ENCODE measurements at places on chromosomes 2 and 18.

DNA sequence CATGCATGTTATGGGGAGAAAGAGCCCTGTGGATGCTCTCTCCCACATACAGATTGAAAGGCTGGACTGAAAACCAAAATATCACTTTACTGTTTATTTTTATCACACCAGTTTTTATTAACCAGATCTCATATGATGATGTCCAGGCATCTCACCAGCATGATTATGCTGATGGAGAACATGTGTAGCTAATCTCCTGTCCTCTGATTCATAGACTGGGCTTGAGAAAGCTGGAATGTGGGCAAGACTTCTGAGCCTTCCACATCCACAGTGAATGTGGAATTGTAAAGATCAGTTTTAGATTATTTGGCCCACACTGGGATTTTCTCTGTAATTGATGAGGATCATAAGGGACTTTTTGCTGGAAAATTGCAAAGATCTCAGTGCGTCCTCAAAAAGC, 137.9 kb downstream of the ICOS start:
- no peak for DNase-seq

DNA sequence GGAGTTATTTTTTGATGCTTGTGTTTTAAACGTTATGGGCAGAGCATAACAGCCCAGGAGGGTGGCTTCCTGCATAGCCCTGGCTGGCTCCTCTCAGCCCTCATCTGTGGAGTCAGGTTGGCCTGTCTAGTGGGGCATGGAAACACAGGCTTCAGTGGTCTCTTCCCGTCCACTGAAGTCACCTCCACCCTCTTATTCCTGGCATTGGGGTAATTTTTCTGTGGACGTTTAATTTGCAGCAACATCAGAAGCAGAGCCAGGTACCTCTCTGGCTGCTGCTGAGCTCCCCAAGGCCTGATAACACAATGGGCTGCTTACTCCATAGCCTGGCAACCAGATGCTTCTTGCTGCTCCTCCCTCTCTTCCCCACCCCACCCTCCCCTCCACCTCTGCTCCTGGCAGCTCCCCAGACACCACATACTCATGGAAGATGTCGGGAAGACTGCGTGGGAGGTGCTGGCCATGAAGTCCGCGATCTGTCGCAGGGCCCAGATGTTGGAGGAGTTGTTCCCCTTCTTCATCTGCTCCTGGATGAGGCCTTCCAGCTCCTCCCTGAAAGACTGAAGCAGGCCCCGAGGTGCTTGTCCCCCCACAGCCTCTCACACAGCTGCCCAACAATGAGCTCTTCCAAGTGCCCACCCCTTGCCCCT, 64.0 kb downstream of the ADD2 start:
- DNase-seq = no peak

DNA sequence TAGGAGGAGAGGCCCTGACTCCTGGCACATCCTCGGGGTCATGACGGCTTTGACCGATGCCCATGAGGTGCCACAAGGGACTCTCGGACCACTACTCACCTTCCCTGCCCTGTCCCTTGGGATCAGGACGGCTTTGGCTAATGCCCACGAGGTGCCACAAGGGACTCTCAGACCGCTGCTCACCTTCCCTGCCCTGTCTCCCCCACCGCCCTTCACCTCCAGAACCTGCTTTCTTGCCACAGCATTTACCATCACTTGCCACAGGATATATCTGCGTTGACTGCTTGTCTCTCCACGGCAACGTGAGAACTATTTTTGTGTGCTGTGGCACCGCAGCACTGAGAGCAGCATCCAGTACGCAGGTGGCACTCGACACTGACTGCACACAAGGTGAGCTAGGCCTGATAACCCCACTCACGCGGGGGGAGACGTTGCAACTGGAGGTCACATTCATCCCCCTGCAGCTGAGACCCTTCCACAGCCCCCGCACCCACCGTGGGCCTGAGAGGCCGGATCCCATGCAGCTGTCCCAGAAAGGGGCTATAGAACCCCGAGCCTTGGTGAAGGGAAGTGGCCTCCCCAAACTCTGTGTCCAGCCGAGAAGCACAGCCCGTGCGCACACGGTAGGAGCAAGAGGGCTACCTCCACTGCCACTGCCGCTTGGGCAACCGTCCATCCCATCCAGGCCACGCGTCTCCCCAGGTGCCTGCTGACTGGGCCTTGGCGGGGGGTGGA, 47.5 kb downstream of the ANO7 start:
- DNase-seq = no peak

GRCh38 chr2:105425936-105426625, 27.2 kb upstream of the FHL2 start:
- no peak for DNase-seq

- DNase-seq = no peak
These were observed 15.3 kb downstream of the ID2 start for GRCh38 chr2:8697190-8697589.

- DNase-seq = no peak
These were observed 157.1 kb upstream of the ZFP36L2 start for GRCh38 chr2:43383533-43383932.

DNA sequence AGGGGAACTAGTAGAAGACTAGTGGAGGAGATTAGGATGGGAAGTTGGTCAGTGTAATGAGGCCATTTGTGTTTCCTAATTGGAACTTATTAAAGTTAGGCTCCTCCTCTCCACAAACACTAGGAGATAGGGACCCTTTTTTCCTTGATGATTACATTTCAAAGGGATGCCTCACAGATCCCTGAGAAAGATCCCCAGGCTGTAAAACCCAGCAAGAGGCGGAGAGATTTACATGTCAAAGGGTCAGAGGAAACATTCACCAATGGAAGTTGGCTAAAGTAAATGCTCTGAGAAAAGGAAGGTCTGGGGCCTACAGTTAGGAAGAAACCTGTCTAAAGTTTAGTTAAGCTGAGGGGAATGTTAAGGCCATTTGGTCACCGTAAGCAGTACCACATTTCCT, 1.4 kb upstream of the CCDC85A start:
- no peak for DNase-seq

Measured in left hindlimb (tissue), 1 donor.